ENCODE measurements at places on chromosomes 2 and 18. TPM values are rescaled to one million over a fixed set of nuclear protein-coding genes. Genes with fewer than 3 reads are reported as not detected.

PRKD3 gene
- total RNA-seq, result 38.2 TPM

DNAJC5G gene
- total RNA-seq, result not detected

CHMP3 gene
- 169 TPM for total RNA-seq

BCL11A gene
- total RNA-seq, result 4.5 TPM

TACR1 gene
- 6.5 TPM for total RNA-seq

All from esophagus muscularis mucosa (tissue), 4 donors.